Left lobe of liver (tissue), 2 donors: ENCODE measurements at places on chromosomes 11 and 22. TPM values are rescaled to one million over a fixed set of nuclear protein-coding genes. Genes with fewer than 3 reads are reported as not detected.

The INS gene
- total RNA-seq = not detected

The OR52E8 gene
- total RNA-seq = not detected

The FDXACB1 gene
- 0.70 TPM for total RNA-seq

The ME3 gene
- 4.0 TPM for total RNA-seq

- no peak for DNase-seq
These were observed 23.9 kb upstream of the IGSF9B start for GRCh38 chr11:133980665-133981064.

- peak; percentile 84 for DNase-seq
These were observed 50.0 kb downstream of the C11orf58 start for GRCh38 chr11:16788141-16789062.

DNA sequence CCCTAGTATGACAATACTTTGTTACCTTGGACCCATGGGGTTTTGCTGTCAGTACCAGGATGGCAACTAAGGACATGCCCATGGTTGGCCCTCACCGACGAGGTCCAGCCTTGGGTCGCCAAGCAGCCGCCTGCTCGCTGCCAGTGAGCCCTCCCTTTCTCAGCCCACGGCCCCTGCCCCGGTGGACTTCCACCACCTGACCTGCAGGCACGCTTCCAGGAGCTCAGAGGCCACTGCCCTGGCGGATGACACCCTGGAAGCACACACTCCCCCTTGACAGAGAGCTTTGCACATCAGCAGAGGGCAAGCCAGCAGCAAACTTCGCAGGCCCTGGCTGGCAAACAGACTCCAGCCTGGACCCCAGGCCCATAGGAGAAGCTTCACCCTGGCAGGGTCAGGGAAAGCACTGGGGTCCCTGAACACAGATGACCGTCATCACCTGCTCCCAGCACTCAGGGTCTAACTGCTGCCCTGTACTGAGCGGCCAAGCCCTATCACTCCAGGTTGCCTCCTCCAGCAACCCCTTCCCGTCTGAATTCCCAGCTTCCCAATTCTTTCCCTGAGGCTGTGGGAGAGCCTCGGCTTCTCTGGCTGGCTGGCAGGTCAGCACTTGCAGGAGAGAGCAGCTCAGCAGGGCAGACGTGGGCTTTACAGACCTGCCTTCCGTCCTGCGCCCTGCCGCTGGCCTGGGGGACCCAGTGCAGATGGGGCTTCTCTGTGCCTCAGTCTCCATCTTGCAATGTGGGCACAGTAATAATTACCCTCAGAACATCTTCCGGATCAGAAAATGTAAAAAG, 2.7 kb upstream of the PPARA start:
- peak; percentile 98 for DNase-seq

DNA sequence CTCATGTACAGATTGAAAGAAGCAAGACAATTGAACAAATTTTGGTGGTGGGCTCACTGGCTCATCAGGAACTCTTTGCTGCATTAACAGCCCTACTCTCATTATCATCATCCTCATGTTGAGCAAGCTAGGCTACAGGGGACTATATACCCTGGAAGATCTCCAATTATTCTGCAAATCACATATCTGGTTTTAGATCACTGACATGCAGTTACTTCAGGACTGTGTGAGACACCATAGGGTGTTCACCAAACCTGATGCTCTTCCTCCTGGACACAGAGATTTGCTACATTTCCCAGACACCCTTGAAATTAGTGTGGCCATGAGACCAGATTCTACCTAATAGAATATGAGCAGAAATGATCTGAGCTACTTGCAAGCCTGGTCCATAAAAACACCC, 23.0 kb upstream of the ME3 start:
- DNase-seq = no peak
